Left ventricle myocardium superior (tissue), 1 donor: ENCODE measurements at places on chromosomes 12 and 14.

GRCh38 chr14:29906256-29906870 is 21.3 kb downstream of the PRKD1 start:
- no peak for DNase-seq

GRCh38 chr14:43161477-43161876 is 1345.6 kb downstream of the FSCB start:
- DNase-seq = no peak

- DNase-seq = no peak
Measured at GRCh38 chr14:66066981-66067776, 419.0 kb upstream of the CCDC196 start.

- DNase-seq = no peak
Measured at GRCh38 chr12:61107118-61107517, 1153.1 kb upstream of the USP15 start.

DNA sequence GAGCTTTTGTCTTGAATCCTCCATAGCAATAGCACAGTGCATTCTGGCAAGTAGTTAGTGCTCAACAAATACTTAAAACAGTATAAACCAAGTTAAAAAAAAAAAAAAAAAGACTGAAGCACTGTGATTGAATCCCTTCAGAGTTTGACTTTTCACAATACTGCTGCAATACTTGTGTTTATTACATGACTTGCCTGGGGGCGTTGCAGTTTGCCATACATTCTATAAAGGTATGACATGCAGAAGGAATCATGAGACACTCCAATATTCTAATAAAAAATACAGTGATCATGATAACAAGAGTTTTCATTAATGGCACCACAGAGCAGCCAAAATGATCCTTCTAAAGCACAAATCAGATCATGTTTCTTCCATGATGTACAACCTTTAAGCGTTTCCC is 205.0 kb upstream of the CDKN3 start:
- DNase-seq = no peak

- DNase-seq = no peak
Measured at GRCh38 chr12:6965714-6966113, 4.8 kb downstream of the PHB2 start.

GRCh38 chr12:17918013-17918412 is 172.0 kb downstream of the RERGL start:
- no peak for DNase-seq

DNA sequence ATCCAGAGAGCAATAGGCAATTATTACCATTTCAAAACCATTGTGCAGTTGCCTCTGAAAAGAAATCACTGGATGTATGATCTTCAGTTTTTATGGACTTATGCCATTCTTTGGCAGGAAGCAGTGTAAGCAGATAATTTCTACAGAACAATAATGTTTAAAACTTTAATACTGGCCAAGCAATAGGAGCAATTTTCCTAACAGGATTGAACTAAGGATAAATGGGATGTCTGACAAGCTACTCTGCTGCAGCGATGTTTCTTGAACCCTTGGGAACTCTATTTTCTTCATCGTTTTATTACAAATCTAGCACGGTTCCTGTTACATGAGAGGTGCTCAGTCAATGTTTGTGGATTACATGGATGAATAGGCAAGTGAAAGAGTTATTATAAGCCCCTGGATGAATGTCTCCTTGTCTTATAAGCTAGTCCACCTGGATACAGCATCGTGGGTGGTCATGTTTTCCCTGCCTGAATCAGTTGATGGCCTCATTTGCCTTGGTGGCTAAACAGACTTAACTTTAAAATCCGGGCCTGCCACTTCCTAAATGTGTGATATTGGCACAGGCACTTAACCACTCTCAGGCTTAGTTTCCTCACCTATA is 68.2 kb upstream of the MDM1 start:
- DNase-seq = no peak

- no peak for DNase-seq
Measured at GRCh38 chr12:4251216-4251891, 22.2 kb upstream of the CCND2 start.

- no peak for DNase-seq
Measured at GRCh38 chr12:88468581-88468980, 111.7 kb downstream of the KITLG start.

DNA sequence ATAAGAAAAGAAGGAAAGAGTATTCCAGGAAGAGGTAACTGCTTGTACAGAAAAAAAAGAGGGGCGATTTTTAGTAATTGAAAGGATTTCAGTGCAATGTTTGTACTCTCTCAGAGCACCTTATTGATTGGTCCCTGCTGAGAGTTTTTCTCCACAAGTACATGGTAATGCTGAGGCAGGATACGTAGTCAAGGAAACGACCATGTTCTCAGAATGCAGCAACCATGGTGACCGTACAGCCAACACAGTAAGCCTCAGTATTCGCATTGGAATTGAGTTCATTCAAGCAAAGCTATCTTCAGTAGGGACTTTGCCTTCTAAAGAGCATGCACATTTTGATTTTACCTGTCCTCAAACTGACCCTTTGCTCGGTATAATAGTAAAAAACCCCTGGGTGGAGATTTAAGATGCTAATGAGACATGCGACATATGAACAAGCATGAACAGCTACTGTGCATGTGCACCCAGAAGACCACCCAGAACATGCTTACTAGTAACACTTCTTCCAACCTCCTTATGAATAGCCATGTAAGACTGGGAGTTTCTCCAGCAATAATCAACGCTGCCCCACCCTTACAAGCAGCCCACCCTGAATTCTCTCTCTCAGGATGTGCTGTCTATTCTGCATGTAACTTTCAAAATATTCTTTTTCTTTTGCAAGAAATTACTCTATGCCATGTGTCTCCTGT is 6.2 kb upstream of the SLC41A2 start:
- no peak for DNase-seq

GRCh38 chr14:97977651-97978261 is 1180.6 kb downstream of the VRK1 start:
- peak; percentile 89 for DNase-seq

DNA sequence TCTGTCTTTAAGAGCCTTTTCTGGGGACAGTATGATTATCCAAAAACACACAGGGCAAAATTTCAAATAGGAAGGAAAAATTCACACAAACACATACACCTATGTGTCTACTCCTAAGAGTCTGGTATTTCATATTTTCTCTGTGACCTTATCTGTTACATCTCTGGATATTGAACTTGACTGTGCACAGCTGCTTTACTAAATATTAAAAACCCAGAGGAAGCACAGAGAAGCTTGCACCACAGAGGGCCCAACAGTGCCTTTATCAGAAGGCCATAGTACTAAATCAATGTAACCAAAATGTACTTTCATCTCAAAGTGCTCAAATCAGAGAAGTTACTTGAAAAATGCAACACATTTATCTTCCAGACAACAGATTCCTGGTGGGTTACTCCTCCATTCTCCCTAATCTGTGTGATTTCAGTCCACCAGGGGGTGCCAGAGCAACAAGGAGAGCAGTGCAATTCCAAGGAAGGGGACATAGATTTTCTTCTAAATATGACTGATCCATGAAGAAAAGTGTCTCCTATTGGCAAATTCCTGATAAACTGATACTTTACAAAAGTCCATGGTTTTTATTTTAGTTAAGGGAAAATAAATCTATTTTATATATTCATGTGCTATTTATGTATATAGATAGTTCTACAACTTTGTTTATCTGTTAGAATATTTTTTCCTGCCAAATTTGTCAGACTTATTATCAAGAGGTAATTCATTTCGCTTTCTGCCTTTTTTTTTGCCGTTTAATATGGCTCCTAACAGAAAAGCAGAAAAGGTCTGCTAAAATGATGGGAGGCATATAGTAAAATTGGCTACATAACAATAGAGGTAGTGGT is 617.6 kb downstream of the LRFN5 start:
- no peak for DNase-seq

GRCh38 chr14:24846261-24846660 is 203.7 kb downstream of the STXBP6 start:
- DNase-seq = no peak

- no peak for DNase-seq
Measured at GRCh38 chr12:108282676-108283075, 56.4 kb downstream of the CMKLR1 start.

DNA sequence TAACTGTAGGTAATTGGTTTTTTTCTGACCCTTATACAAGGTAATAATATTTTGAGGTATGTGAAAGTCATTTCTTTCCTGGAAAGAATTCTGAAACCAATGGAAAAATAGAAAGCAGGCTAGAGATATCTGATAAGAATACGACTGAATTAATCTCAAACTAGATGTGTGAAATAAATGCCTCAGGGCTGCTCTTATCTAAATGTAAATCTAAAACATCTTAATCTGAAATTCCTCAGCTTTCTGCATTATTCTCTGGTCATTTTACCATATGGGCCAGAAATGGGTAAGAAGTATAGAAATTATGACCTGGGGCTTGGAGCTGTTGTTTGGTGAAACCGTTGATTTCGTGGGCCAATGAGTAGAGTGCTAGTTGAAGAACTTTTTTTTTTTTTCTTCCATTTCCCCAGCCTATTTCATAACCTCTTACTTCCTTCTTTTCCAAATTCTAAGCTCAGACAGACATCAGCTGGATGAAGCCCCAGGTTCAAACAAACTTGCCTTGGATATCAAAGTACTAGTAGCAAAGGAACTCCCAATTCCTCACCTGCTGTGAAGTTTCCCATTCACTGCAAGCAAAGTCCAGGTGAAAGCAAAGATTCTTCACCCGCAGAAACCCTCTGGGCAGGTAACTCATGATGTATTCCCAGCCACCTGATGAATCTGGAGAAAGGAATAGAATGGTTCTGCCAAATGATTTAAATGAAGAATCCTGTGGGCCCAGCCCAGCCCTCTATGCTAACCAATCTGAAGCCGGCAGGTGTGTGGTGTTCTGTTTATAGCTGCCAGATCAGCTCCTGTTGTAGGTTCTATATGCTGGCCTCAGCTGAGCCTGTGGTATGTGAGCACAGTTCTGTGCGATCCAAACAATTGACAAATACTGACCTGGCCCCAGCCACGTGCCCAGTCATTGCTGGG is 9.7 kb upstream of the FOS start:
- no peak for DNase-seq

- DNase-seq = peak; percentile 87
Measured at GRCh38 chr12:54378796-54379397, 5.6 kb downstream of the ZNF385A start.

DNA sequence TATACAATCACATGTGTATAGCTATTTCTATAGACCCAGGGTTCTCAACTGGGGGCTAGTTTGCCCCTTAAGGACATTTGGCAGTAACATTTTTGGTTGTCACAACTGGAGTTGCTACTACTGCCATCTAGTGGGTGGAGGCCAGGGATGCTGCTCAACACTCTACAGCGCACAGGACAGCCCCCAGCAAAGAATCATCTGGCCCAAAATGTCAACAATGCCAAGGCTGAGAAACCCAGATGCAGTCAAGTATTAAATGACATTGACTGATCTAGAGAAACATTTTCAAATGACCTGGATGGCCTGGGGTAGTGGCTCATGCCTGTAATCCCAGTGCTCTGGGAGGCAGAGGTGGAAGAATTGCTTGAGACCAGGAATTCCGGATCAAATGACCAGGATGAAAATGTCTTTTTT is 5.8 kb downstream of the WSB2 start:
- no peak for DNase-seq

GRCh38 chr14:32728976-32729375 is 209.7 kb upstream of the NPAS3 start:
- DNase-seq = no peak

GRCh38 chr14:85556267-85556666 is 26.3 kb downstream of the FLRT2 start:
- DNase-seq = no peak

- no peak for DNase-seq
Measured at GRCh38 chr12:57620936-57621496, 9.8 kb downstream of the ARHGEF25 start.

DNA sequence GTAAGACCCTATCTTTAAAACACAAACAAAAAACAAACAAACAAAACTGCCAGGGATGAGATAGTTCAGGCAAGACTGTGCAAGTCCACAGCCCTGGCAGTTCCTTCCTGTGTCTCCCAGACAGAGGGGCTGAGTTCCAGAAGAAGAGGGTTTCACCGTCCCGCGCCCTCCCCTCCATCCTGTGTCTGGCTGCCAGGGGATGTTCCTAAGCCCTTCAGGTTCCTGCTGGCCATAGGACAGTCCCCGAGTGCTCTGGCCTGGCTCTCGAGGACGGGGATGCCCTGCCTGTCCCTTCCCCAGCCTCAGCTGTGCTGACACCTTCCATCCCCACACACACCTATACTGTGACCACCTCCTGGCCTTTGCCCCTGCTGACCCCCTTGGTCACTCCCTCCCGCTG is 40.6 kb upstream of the EIF5 start:
- DNase-seq = no peak

- no peak for DNase-seq
Measured at GRCh38 chr12:1723721-1724120, 32.9 kb downstream of the ADIPOR2 start.

- DNase-seq = no peak
Measured at GRCh38 chr12:113284751-113285150, 50.2 kb downstream of the SLC8B1 start.

DNA sequence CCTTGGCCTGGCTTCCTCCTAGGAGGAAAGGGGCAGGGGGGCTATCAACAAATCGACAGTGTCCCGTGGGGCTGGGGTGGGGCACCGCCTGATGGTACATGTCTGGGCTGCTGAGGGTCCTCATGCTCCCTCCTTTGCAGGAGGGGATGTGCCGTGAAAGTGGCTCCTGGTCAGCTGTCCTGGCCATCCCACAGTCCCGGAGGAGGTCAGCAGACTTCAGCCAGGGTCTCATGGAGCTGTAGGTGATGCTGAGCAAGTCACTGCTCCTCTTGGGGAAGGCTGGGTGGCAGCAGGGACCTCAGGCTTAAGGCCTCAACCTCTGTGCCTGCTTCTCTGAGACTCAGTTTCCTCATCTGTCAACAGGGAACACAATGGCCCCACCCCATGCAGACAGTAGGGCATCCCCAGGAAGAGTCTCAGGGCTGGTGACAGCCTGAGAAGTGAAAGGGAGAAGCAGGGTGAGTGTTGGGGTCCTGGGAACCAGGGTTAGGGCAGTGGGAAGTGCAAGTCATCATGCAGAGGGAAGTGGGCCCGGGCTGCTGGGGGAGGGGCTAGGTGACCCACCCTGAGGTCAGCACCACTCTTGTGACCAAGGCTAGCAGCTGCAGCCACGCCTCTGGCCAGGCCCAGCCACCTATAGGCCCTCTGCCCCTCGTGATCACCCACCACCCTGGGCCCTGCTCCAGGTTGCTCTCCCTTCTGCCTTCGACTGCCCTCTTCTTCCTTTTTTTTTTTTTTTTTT is 4.4 kb upstream of the TNFAIP2 start:
- DNase-seq = peak; percentile 84

GRCh38 chr14:68113343-68113930 is 293.9 kb downstream of the RAD51B start:
- no peak for DNase-seq

GRCh38 chr12:132178801-132179401 is 34.6 kb downstream of the NOC4L start:
- peak; percentile 21 for DNase-seq

DNA sequence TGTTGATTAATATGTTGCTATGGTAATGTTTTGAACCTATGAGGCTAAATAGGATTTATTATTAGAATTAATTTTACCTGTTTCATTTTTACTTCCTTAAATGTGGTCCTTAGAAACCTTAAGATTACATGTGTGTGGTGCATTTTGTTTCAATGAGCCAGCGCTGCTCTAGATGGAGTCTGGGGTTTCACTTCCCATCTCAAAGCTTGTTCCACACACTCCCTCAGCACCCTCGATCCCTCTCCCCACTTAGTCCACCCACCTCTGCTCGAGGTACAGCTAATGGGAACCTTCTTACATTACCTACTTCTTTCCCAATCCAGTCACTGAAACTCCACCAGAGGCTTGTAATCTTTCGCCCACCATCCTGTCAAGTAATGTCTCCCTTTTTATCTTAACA is 205.2 kb downstream of the PAX9 start:
- no peak for DNase-seq
